ENCODE measurements at places on chromosomes 7 and 10. TPM values are rescaled to one million over a fixed set of nuclear protein-coding genes. Genes with fewer than 3 reads are reported as not detected.

GRCh38 chr7:105389088-105389650, 448 bp upstream of the SRPK2 start:
- no peak for DNase-seq

GRCh38 chr10:6083523-6084475, 5.0 kb upstream of the RBM17 start:
- DNase-seq: no peak

MSMB gene
- total RNA-seq: not detected

NEBL gene
- 597 TPM for total RNA-seq

PAX4 gene
- total RNA-seq: not detected
